ENCODE measurements at places on chromosomes 7 and 10. TPM values are rescaled to one million over a fixed set of nuclear protein-coding genes. Genes with fewer than 3 reads are reported as not detected.

ZNF783 gene
- 29.0 TPM for total RNA-seq

HOXA5 gene
- 13.7 TPM for total RNA-seq

- no peaks in the 10 kb centered on the region for H3K27me3 ChIP-seq
- H3K4me1 ChIP-seq = no peaks in the 10 kb centered on the region
- H3K36me3 ChIP-seq = no peaks in the 10 kb centered on the region
- DNase-seq = no peak
- H3K4me3 ChIP-seq = no peak overlapping the region
- no peak overlapping the region for H3K27ac ChIP-seq
Measured at GRCh38 chr10:106043863-106044262, 1120.6 kb downstream of the SORCS1 start.

GRCh38 chr10:68315582-68315981 is 16.3 kb upstream of the HNRNPH3 start:
- no peaks in the 10 kb centered on the region for H3K4me1 ChIP-seq
- H3K27me3 ChIP-seq = no peaks in the 10 kb centered on the region
- no peak overlapping the region for H3K4me3 ChIP-seq
- no peaks in the 10 kb centered on the region for H3K36me3 ChIP-seq
- no peak overlapping the region for H3K27ac ChIP-seq

- H3K27ac ChIP-seq = peak overlapping the region; percentile 50
- no peak overlapping the region for H3K4me3 ChIP-seq
- no peaks in the 10 kb centered on the region for H3K27me3 ChIP-seq
- no peaks in the 10 kb centered on the region for H3K36me3 ChIP-seq
Measured at GRCh38 chr7:106312906-106313305, 28.1 kb upstream of the NAMPT start.

- no peak overlapping the region for H3K4me3 ChIP-seq
- DNase-seq = no peak
- H3K36me3 ChIP-seq = peaks cover 26% of the 10 kb centered on the region
- no peak overlapping the region for H3K27ac ChIP-seq
Measured at GRCh38 chr7:98213296-98213887, 2.2 kb downstream of the BHLHA15 start.

GRCh38 chr10:95328013-95328412 is 37.2 kb upstream of the PDLIM1 start:
- H3K4me3 ChIP-seq = no peak overlapping the region
- DNase-seq = no peak
- no peak overlapping the region for H3K27ac ChIP-seq
- peaks cover 17% of the 10 kb centered on the region for H3K4me1 ChIP-seq

HGF gene
- 9.0 TPM for total RNA-seq

GRCh38 chr10:76403912-76404311 is 972.5 kb downstream of the LRMDA start:
- H3K4me3 ChIP-seq = no peak overlapping the region
- H3K27me3 ChIP-seq = no peaks in the 10 kb centered on the region
- no peaks in the 10 kb centered on the region for H3K36me3 ChIP-seq

DNA sequence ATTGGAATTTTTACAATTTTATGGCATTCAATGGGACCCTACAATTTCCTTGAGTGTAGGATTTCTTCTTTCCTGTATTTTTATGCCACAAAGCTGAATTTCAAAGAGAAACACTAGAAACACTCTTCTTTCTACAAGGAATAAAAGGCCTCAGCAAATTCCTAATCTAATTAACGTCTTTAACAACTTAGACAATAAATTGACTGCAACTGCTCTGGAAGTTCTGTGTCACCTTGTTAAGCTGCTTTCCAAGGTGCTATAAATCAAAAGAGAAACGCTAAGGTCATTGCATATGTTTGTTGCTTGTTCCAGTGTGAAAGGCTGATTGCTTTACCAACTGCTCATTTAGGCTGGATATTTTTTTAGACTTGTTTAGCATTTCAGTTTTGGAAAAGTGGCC is 182.2 kb downstream of the POLR1F start:
- no peak for DNase-seq
- H3K4me1 ChIP-seq = no peaks in the 10 kb centered on the region
- no peaks in the 10 kb centered on the region for H3K36me3 ChIP-seq
- H3K27ac ChIP-seq = no peak overlapping the region

DNA sequence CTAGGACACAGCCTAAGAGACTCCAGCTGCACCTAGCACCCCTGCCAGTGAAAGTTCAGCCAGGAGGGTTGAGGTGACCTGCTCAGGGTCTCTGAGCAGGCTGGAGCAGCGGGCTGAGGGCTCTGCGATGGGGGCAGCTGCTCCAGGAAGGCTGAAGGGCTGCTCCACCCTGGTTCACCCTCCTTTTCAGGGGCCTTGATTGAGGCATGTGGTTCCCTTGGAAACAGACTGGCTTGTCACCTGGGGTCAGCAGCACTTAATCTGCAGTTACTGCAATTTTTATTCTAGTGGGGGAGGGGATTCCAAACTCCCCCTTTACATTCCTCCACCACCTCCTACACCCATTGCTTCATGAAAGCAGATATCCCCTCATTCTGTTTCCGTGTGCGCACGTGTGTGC is 85.3 kb upstream of the UNC5B start:
- no peak for DNase-seq
- no peak overlapping the region for H3K4me3 ChIP-seq
- H3K27ac ChIP-seq = no peak overlapping the region
- no peaks in the 10 kb centered on the region for H3K36me3 ChIP-seq

DNA sequence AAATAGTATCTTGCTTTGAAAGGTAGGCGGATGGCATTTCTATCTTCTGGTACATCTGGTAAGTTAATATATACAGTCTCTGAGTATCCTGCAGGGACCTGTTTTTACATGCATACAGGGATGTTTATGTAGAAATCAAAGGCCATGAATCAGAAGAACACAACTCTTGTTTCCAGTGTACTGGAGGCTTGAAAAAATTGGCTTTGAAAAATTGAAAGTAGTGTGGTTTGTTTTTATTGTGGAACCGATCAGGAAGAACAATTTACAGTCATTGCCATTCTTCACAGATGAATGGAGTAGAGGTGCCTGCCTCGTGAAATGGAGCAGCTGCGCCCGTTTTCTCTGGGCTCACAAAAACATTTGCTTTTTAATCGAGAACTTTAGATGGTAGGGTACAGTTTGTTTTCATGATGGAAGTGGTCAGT is 54.0 kb upstream of the RPA3 start:
- DNase-seq = no peak
- H3K27me3 ChIP-seq = no peaks in the 10 kb centered on the region
- peaks cover 16% of the 10 kb centered on the region for H3K4me1 ChIP-seq
- no peaks in the 10 kb centered on the region for H3K36me3 ChIP-seq
- H3K4me3 ChIP-seq = no peak overlapping the region

DNA sequence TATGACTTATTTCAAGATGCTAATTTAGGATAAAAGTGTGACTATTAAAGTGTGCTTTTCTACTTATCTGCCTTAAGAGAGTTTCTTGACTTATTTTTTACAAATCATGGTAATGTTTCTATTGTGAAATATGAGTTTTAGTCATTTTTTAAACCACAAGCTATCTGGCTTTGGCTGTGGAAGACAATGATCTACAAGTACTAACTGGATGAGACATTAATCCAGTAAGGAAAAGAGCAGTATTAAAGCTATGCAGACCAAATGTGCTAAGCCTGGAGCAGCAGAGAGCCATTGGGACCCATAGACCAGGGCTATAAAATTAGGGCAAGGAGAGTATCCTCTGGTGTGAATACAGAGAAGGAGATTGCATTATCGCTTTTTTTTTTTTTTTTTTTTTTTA is 92.4 kb downstream of the SEMA3A start:
- no peaks in the 10 kb centered on the region for H3K36me3 ChIP-seq
- H3K27me3 ChIP-seq = no peaks in the 10 kb centered on the region
- no peak overlapping the region for H3K27ac ChIP-seq
- H3K4me3 ChIP-seq = no peak overlapping the region
- DNase-seq = no peak
- H3K4me1 ChIP-seq = no peaks in the 10 kb centered on the region

BCL7B gene
- 66.4 TPM for total RNA-seq

NXPH1 gene
- not detected for total RNA-seq

GRCh38 chr7:24442170-24442777 is 131.0 kb upstream of the PALS2 start:
- H3K4me3 ChIP-seq = no peak overlapping the region
- no peaks in the 10 kb centered on the region for H3K4me1 ChIP-seq
- no peak overlapping the region for H3K27ac ChIP-seq
- DNase-seq = no peak
- H3K27me3 ChIP-seq = no peaks in the 10 kb centered on the region
- no peaks in the 10 kb centered on the region for H3K36me3 ChIP-seq

RAPGEF5 gene
- 72.9 TPM for total RNA-seq

LRRD1 gene
- total RNA-seq = not detected

DNA sequence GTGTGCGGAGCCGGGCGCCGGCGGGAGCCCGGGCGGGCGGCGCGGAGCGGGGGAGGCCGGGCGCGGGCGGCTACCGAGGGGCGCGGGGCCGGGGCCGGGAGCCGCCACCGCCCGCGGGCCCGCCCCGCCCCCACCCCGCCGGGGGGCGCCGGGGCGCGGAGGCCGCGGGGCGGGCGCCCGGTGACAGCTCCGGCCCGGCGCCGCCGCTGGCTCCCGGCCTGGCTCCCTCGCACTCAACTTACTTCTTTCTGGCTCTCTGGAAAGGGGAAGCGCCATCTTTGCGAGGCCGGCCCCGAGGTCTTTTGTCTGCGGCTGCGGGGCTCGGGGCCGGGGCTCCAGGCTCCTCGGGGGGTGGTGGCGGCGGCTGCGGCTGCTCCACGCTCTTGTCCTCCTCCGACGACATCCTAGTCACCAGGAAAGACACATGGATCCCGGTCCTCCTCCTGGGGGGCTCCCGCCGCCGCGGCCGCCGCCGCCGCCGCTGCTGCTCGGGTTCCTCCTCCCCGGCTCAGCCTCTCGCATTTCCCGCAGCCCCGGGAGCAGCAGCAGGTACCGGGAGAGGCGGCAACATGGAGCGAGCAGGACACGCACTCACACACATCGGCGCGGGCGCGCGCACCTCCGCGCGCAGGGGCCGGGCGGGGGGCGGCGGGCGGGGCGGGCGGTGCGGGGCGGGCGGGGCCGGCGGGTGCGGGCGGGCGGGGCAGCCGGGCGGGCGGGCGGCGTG is at the start of gene KMT2C:
KMT2C (minus strand) TSS at position 620 of the 727 bp plus-strand sequence; CDS start at position 403, 217 bp downstream.
- H3K27ac ChIP-seq = peak within 1 kb of the TSS; percentile 98
- peak within 1 kb of the TSS; percentile 97 for H3K4me3 ChIP-seq
- H3K27me3 ChIP-seq = no peaks in the 10 kb centered on the region
- DNase-seq = peak; percentile 93
- H3K4me1 ChIP-seq = peaks cover 36% of the 10 kb centered on the region

- H3K4me3 ChIP-seq = no peak overlapping the region
- no peaks in the 10 kb centered on the region for H3K27me3 ChIP-seq
- no peaks in the 10 kb centered on the region for H3K4me1 ChIP-seq
- DNase-seq = no peak
- H3K36me3 ChIP-seq = no peaks in the 10 kb centered on the region
- H3K27ac ChIP-seq = no peak overlapping the region
Measured at GRCh38 chr10:33095867-33096815, 138.1 kb upstream of the ITGB1 start.

- H3K27me3 ChIP-seq = no peaks in the 10 kb centered on the region
- H3K4me1 ChIP-seq = no peaks in the 10 kb centered on the region
- H3K36me3 ChIP-seq = no peaks in the 10 kb centered on the region
- H3K4me3 ChIP-seq = no peak overlapping the region
Measured at GRCh38 chr10:12699258-12699700, 302.2 kb downstream of the CCDC3 start.

GIMAP5 gene
- total RNA-seq = 28.0 TPM

DNA sequence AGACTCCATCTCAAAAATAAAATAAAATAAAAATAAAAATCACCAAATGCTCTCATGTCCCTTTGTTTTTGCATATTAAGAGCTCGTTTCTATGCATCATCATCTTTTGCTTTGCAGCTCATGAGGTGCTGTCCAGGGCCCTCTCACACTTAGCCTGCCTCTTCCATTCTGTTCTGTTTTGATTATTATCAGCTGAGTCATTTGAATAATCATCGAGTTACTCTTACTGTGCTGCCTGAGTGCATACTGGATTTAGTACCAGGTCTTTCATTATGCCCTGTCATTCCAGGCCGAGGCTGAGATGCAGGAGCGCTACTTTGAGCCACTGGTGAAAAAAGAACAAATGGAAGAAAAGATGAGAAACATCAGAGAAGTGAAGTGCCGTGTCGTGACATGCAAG is 33.0 kb downstream of the UCMA start:
- H3K36me3 ChIP-seq = no peaks in the 10 kb centered on the region
- no peak overlapping the region for H3K27ac ChIP-seq
- no peak overlapping the region for H3K4me3 ChIP-seq
- H3K4me1 ChIP-seq = no peaks in the 10 kb centered on the region
- H3K27me3 ChIP-seq = no peaks in the 10 kb centered on the region

GRCh38 chr7:100191775-100192174 is 14.1 kb downstream of the STAG3 start:
- no peak overlapping the region for H3K4me3 ChIP-seq
- no peaks in the 10 kb centered on the region for H3K27me3 ChIP-seq
- DNase-seq = no peak
- no peaks in the 10 kb centered on the region for H3K36me3 ChIP-seq

DNA sequence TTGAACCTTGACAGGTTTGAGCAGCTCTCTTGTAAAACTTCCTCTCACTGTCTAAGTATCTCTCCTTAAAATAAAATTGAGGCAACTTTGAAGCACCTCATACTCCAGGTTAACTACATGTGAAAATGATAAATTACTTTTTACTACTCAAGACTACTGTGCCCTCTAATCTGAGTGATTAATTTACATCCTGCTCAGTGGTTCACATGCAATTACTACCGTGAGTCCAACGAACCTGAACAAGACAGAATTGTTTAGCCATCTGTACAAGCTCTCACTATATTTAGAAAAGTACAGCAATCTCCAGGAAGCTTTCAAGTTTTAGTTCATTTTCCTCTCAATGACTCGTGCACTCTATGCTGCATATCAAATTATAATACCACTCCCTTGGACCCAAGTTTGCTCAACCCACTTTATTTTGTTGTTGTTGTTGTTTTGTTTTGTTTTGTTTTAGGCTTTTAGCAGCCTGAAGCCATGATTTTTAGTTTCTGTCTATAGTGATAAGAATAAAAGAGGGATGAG is 21.2 kb downstream of the PDE1C start:
- no peak overlapping the region for H3K27ac ChIP-seq
- H3K36me3 ChIP-seq = no peaks in the 10 kb centered on the region
- DNase-seq = no peak
- no peaks in the 10 kb centered on the region for H3K4me1 ChIP-seq
- H3K4me3 ChIP-seq = no peak overlapping the region
- no peaks in the 10 kb centered on the region for H3K27me3 ChIP-seq

UCN3 gene
- total RNA-seq = not detected

DNA sequence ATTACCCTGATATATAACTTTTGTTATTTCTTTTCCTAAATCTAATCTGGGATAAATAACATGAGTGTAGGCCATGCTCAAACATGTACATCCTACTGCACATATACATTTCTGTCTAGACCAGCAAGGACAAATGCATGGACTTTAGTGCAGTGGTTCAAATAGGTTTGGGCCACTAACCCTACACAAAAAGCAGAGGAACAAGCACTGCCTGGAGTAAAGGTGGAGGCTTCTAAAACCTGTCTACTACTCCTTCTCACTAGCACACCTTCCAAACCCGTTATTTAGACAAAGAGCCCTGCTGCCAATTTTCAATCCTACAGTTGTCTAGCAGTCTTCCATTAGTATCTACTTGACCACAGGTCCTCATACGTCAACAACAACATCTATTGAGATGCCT is 34.8 kb downstream of the SGCE start:
- no peaks in the 10 kb centered on the region for H3K27me3 ChIP-seq
- no peak overlapping the region for H3K4me3 ChIP-seq
- H3K36me3 ChIP-seq = no peaks in the 10 kb centered on the region
- no peak overlapping the region for H3K27ac ChIP-seq
